GOT3 (cell line): ENCODE measurements at places on chromosomes 6 and 20.

- no peak for DNase-seq
Measured at GRCh38 chr20:10362674-10363073, 71.3 kb downstream of the MKKS start.

- no peak for DNase-seq
Measured at GRCh38 chr6:107152638-107153430, 37.5 kb upstream of the BEND3 start.

DNA sequence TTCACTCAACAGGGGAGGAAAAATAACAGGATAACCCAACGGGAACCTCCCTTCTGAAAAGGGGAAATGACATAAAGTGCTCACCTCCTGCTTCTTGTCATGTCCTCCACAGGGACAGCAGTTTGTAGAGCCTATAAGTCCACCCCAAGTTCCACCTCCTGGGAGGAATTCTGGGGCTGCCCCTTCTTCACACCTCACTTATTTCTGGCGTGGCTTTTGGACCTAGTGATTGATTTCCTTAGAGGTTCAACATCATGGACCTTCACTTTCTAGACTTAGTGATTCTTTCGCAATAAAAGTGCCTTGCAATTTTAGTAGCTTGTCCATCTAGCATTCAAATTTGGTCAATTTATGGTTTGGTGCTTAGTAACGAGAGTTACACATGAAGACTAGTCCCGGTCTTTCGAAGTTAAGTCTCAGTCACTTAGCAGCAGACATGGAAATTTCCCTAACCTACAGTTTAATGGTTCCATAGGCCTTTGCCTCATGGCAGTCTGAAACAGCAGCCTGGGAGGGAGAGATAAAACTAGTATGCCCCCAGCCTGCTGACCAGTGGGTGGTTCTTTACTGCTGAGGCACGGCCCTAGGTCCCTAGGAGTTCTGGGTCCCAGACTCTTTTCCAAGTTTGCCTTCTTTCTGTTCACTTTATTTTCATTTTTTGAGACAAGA lies 59.2 kb upstream of the CDKAL1 start:
- DNase-seq, result no peak

DNA sequence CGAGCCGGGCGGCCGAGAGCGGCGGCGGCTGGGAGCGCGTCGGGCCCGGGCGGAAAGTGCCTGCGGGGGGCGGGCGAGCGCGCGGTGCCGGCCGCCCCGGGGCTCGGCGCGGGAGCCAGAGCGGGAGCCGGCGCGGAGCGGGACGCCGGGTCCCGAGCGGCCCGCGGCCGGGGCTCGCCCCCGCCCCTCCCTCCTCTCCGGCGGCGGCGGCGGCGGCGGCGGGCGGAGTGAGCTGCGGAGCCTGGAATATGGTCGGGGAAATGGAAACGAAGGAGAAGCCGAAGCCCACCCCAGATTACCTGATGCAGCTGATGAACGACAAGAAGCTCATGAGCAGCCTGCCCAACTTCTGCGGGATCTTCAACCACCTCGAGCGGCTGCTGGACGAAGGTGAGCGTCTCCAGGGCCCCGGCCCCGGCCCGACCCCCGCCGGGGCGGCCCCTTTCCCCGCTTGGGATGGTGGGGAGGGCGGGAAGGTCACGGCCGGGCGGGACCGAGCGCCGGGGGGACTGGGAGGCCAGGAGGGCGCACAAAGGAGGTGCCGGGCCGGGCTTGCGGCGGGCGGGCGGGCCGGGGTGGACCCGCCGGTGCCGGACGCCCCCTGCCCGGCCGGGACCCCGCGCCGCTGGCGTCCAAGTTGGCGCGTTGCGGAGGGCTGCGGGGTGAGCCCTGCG lies 565 bp downstream of the QKI start:
- DNase-seq, result no peak

DNA sequence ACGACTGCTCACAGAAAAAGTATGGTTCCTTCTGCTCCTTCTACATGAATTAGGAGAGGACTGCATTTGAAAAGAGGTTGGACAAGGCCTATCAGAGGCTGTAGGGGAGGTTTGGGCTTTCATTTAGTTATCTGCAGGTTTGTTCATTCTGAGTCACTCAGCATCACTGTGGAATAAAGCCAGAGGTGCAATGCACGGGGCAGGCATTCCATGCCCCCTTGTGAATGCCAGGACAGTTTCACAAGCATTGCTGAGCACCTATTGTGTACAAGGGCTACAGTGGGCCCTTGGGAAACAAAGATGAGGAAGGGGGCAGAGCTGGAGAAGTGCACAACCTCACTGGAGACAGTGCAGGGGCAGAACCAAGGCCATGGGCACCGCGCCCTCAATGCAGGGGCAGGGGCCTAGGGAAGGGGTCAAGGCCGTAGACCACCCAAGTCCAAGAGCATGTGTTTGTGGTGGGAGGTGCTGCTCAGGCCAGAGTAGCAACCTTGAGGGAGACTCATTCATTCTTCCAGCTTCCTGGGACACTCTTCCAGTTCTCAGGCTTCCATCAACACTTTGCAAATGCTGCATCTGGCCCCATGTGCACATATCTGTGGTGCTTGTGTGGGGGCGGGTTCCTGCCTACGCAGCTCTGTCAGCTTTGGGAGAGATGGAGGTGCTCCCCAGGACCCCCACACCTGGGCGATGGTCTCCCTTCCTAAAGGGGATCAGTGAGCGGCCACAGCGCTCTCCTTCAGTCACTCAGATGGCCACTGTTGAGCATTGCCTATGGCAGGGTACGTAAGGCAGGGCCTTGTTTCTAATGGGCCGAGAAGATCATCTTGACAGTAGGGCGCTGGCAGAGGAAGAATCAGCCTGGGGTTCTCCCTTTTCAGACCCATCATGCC lies 204.5 kb downstream of the SYNDIG1 start:
- no peak for DNase-seq

GRCh38 chr6:108742041-108742440 lies 106.2 kb upstream of the ARMC2 start:
- DNase-seq, result no peak

- DNase-seq, result no peak
Measured at GRCh38 chr6:3247255-3248146, 11.2 kb upstream of the PSMG4 start.

DNA sequence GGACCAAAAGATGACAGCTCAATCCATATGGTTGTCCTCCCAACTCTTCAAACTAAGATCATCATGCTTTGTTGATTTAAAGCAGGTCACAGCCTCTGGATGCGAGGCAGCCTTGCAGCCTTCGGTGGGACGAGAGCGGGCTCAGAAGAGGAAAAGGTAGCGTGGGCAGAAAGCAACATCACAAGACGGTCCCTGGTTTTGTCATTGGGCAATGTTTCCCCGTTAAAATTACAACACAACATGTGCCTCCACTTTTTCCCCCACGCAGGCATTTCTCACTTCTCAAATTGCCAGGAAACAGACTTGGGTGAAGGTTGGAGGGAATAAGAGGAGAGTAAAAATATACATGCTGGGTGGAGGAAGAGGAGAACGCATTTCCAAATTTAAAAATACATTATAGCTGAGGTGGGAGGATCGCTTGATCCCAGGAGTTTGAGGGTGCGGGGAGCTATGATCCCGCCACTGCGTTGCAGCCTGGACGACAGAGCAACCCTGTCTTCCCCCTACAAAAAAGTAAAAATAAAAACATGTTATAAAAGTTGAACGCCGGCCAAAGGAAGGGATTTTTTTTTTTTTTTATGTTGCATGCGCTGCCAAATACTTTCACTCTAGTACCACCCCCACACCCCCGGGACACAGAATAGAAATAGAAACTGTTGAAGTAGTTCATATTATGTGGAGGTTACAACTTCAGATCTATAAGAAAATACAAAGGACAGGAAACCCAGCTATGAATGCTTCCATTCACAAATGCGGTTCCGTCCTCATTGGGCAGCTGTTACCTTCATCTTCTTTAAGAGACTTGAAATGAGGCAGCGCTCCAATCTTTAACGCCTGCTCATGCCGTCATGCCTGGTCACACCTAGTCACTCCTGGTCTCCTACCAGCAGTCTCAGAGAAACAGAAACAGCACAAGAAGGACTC lies 13.9 kb upstream of the NAA20 start:
- DNase-seq, result no peak

GRCh38 chr6:19995575-19996257 lies 158.5 kb downstream of the ID4 start:
- DNase-seq, result no peak

- no peak for DNase-seq
Measured at GRCh38 chr20:25565578-25566157, 19.7 kb downstream of the NINL start.

DNA sequence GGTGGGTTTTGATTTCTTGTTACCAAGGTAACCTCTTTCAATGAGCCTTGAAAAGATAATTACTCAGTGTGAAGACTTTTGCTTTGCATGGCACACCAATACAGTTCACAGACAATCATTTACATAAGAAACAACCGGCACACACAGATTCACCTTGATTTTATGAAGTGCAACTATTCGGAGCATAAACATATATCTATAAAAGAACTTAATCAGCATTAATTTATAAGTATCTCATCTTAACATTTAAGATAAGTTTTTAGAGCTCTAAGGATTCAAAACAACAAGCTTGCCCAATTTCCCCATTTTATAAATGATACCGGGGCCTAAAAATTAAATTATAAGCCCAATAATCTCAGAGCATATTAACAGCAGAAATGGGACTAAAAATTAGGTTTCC lies 85.9 kb upstream of the PCSK2 start:
- DNase-seq, result no peak

GRCh38 chr6:37006793-37007339 lies 1.4 kb downstream of the FGD2 start:
- no peak for DNase-seq

DNA sequence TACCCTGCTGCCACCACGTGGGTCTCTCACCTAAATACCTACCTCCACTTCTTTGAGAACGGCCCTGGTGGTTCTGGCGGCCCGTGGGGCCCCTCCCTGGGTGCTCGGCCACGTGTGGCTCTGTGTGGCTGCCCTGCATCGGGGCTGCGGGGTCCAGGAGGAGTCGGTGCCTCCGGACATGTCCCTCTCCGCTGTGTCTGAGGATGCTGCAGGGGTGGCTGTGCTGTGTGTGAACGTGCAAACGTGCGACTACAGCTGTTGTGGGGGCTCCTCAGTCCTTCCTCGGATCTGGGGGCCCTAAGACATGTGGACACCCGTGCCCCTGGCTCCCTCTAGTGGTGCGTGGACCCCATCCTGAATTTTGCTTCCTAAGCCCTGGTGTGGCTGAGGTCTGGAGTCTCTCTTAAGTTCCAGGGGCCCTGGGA lies 691.8 kb downstream of the QKI start:
- no peak for DNase-seq

- DNase-seq, result no peak
Measured at GRCh38 chr20:57249073-57249472, 17.4 kb downstream of the BMP7 start.

- no peak for DNase-seq
Measured at GRCh38 chr6:113596387-113597230, 260.5 kb upstream of the MARCKS start.

DNA sequence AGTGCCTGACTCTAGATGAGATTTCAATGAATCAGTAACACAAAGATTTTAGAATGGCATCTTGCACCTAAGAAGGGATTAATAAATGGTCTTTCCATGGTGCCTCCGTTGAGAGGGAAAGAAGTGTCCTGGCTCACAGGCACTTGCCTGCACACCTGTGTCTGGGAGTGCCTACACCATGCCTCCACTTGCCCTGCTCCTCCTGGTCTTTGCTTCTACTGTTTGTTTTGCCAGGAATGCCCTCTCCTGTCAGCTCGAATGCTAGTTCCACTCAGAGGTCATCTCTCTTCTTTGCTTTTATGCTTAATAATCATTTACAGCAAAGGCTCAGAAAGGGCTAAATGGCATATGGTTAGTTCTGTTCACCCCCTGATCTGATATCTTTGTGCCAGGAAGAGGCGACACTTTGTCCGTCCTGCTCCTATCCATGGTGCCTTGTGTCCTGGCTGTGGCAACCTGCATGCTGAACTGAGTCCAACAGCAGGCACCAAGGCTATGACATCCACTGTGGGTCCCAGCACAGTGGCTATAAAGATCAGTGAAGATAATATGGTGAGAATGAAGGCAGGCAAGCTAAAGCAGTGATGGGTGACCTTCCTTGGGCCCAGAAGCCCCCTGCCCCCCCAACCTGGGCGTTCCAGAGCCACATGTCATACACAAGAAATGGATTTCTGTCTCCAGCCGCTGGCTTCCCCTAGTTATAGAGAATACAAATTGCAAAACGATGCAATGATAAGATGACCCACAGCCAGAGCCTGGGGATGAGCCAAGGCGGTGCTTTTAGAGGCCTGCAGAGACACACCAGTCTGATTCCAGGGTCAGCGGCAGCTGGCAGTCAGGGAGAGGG lies 1.4 kb downstream of the C6orf132 start:
- DNase-seq, result no peak

DNA sequence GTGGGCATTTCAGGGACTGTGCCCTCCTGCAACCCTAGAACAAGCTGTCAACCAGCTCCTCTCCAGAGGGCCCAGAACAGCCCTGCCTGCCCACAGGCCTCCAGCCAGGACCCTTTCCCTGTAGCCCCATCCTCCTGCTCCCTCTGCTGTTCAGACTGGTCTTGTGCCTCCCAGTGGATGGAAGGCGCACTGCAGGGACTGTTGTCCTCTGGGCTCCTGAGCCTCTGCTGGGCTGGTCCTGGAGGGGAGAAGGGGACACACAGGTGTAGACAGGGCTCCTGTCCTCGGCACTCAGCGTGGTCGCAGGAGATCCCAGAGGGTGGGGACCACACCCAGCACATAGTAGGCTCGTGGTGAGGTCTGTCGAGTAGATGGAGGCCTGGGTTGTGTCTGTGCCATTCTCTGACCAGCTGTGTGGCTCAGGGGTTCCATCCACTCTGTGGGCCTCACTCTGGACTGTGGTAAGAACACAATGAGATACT lies 11.5 kb downstream of the ITPR3 start:
- DNase-seq, result no peak

GRCh38 chr6:87645080-87645479 lies 55.1 kb downstream of the ORC3 start:
- no peak for DNase-seq

DNA sequence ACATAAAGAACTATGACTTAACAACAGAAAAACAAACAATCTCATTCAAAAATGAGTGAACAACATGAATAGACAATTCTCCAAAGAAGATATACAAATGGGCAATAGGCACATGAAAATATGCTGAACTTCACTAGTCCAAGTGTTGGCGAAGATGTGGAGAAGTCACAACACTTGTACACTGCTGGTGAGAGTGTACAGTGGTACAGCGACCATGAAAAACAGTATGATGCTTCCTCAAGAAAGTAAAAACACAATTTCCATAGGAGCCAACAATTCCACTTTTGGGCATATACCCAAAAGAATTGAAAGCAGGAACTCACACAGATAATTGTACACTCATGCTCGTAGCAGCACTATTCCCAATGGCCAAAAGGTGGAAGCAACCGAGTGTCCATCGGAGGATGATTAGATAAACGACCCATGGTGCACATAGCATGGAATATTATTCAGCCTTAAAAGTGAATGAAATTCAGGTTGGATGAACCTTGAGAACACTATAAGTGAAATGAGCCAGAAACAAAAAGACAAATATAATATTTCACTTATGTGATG lies 6.6 kb downstream of the HLA-F start:
- DNase-seq, result no peak
